Left renal cortex interstitium (tissue), 4 donors: ENCODE measurements at places on chromosomes 7 and 10.

GRCh38 chr7:25765110-25765655, 386.8 kb upstream of the NFE2L3 start:
- no peak for DNase-seq

- no peak for DNase-seq
Observed at GRCh38 chr10:13053794-13054462, 46.0 kb upstream of the OPTN start.

GRCh38 chr10:61164458-61165160, 220.6 kb upstream of the RHOBTB1 start:
- no peak for DNase-seq

GRCh38 chr7:86889501-86889900, 170.0 kb downstream of the ELAPOR2 start:
- no peak for DNase-seq

GRCh38 chr10:29555746-29556481, 78.9 kb downstream of the SVIL start:
- no peak for DNase-seq
